Activated T-cell treated with anti-CD3 and anti-CD28 coated beads, Interleukin-2, amount 50 U/mL, for 48 hours (primary cell): ENCODE measurements at places on chromosomes 7 and 10.

GRCh38 chr10:30294476-30295240 lies 54.4 kb downstream of the MTPAP start:
- no peak for DNase-seq

- DNase-seq: no peak
Measured at GRCh38 chr7:83427884-83428283, 221.1 kb downstream of the SEMA3E start.

GRCh38 chr7:84549409-84549808 lies 354.8 kb upstream of the SEMA3A start:
- DNase-seq: no peak

- no peak for DNase-seq
Measured at GRCh38 chr10:31757386-31757791, 171.2 kb downstream of the ARHGAP12 start.
